Mammary microvascular endothelial cell (primary cell): ENCODE measurements at places on chromosomes 5 and 9. TPM values are rescaled to one million over a fixed set of nuclear protein-coding genes. Genes with fewer than 3 reads are reported as not detected.

Gene PCDHB4
- 0.07 and 0.10 TPM in 2 replicates for total RNA-seq

Gene UAP1L1
- total RNA-seq: 21.9 and 23.0 TPM in 2 replicates

Gene PDE6A
- 0.05 TPM in 1 of 2 replicates, not detected in the other for total RNA-seq

Gene NTRK2
- not detected in 2 replicates for total RNA-seq

Gene NR4A3
- total RNA-seq: 0.20 and 0.25 TPM in 2 replicates

Gene CD72
- not detected in 2 replicates for total RNA-seq

Gene MLANA
- total RNA-seq: not detected in 2 replicates

Gene OR1J1
- total RNA-seq: not detected in 2 replicates

Gene ZNF462
- 4.6 and 5.4 TPM in 2 replicates for total RNA-seq
